ENCODE measurements at places on chromosomes 6 and 20.

DNA sequence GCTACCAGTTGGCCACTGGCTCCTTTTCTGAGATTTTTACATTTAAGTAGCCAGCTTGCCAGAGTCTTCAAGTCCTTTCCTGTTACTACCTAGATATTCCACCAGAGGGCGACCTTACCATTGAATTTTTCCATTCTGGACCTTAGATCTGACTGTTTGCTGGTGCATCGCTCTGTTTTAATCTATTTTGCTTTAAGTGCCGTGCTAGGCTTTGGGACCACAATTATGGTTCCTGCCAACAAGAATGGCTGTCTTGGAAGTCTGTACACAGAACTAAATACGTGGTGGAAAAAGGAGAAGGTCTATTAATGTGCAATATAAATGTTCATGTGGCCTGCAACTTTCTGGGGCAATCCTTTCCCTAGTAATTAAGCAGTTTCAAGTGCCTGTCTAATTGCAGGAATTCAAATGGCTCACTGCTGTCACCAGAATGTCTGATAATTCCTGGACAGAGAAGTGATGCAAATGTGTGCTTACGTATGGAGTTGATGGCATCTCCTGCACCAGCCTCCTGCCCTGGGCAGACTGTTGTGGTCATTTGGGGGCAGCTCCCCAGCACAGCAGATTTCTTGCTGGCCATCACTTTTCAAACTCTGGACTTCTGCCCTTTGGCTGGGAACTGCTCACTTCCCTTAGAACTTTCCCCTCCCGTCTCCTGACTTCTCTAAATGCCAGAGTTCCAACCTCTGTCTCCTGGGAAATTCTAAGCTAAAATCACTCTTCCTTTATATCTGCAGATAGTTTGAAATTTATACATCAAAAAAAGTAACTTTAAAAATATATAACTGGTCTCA is 5.6 kb upstream of the HLA-DOA start:
- DNase-seq = peak; percentile 60

- no peak for DNase-seq
Measured at GRCh38 chr20:51132279-51132678, 109.4 kb upstream of the KCNG1 start.

DNA sequence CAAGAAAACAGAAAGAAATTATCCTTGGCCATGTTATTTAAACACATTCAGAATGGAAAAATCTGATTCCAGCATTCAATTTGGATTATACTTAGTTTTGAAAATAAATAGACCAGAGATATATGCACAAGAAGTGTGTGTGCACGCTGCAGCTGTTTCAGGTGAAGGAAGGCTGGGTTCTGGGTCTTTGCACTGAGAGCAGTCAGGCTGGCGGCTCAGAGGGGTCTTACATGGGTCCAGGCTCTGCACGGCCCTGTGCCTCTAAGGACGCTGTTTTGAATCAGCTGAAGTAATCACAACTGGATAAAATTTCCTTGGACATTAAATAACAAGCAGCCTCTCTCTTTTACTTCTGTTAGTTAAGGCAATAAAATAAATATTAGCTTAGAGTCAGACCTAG is 31.8 kb downstream of the GCLC start:
- DNase-seq = no peak

- no peak for DNase-seq
Measured at GRCh38 chr6:41757271-41757670, 10.1 kb upstream of the PGC start.

DNA sequence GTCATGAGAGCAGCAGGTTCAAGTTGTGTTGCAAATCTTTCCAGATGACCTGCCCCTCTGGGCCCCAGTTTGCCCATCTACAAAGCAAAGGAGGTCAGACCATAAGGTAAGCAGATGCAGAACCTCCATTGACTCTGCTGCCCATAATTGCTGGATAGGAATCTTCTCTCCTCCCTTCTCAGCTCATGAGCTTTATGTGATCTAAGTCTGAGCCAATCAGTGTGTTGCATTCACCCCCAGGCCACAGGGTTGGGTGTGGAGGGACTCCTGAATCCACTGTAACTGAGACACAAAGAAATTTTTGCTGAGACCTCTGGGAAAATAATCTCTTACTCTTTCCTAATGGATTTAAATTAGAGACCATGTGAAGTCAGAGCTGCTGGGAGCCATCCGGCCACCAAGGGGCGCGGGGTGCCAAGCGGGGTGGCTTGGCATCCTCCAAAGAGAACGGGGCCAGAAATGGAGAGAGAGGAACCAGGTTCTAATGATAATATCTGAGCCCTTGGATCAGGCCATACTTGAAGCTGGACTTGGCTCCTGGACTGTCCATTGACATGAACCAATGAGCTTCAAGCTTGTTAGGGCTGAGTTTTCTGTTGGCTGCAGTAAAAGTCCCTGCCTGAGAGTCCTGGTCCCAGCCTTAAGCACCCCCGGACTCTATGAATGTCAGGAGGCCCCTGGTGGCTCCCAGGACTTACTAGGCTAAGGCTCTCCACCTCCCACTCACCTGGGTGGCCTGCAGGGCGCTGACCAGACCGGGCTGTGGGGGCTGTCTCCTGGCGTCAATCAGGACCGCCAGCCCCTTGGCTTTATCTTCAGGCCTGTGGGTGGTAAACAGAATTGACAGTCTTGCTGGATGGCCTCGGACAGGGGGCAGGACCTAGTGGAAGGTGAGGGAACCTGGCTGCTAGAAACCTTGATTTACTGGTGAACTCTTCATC is 32.8 kb downstream of the KIAA1755 start:
- no peak for DNase-seq

GRCh38 chr6:11270030-11271027 is 37.9 kb upstream of the NEDD9 start:
- DNase-seq = no peak

GRCh38 chr6:157144859-157145568 is 178.3 kb downstream of the TMEM242 start:
- no peak for DNase-seq

GRCh38 chr6:1313767-1314503 is 2.0 kb downstream of the FOXQ1 start:
- no peak for DNase-seq

- DNase-seq = peak; percentile 9
Measured at GRCh38 chr6:144449218-144449617, 164.1 kb downstream of the UTRN start.

DNA sequence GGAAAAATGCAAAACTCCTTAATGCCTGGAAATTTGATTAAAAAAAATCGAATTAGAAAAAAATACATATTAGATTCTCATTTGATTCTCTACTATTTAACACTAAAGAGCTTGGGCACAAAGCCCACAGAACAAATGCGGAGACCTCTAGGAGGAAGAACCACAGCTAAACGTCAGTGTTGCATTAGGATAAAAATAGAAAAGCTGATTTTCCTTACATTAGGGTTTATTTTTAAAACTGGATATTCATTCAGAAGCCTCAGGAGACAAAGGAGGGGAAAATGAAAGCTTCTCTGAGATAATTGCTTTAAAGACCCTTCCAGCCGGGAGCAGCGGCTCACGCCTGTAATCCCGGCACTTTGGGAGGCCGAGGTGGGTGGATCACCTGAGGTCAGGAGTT is 77.3 kb downstream of the ECT2L start:
- no peak for DNase-seq

DNA sequence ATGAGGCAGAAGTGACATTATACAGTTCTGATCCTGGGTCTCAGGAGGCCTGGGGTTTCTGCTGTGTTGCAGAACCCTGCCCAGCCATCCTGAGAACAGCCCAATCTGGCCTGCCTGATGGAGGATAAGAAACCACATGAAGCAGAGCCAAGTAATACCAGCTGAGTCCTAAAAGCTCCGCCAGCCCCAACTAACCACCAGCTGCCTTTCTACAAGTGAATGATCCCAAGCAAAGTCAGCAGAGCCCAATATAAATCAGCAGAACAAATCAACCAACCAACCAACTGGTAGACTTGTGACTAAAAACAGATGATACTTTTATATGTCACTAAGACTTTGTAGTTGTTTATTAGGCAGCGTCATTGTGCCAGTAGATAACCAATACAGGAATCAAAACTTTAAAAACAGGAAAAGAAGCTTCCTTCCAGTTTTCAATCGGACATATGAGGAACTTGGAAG is 52.1 kb downstream of the SNX5 start:
- no peak for DNase-seq

Measured in T-helper 2 cell (primary cell).